Activated naive CD4-positive, alpha-beta T cell (primary cell): ENCODE measurements at places on chromosomes 2 and 18.

- DNase-seq, result no peak
These were observed 721 bp downstream of the METTL5 start for GRCh38 chr2:169823996-169824372.

- DNase-seq, result no peak
These were observed 591.0 kb downstream of the ARHGAP15 start for GRCh38 chr2:143720095-143720664.

- no peak for DNase-seq
These were observed 188.2 kb downstream of the ZFP36L2 start for GRCh38 chr2:43038034-43038695.

DNA sequence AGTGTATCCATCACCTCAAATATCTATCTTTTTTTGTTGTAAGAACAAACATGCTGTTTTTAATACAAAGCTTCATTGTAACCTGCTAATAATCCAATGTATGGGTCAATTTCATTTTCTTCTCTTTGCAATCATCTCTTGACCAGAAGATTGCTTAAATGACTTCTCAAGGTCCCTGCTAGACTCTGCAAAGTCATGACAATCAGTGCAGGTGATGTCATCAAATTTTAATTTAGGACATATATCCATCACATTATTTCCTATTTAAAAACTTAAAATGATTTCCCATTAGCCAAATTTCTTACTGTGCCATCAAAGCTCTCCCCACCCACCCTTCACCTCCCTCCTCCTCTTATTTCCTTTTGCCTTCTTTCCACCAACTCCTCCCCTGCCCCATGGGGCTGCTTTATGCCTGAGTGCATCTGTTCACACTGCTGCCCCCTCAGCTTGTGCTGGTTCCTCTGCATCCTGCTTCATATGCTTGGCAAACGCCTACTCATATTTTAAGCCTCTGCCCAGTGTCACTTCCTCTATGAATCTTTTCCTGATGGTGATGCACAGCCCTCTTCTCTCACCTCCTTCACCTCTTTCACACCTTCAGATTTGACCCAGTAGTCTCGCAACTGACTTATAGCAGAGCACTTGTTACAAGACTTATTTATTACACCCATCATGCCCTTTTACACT is 20.3 kb downstream of the PLEK start:
- DNase-seq, result no peak

DNA sequence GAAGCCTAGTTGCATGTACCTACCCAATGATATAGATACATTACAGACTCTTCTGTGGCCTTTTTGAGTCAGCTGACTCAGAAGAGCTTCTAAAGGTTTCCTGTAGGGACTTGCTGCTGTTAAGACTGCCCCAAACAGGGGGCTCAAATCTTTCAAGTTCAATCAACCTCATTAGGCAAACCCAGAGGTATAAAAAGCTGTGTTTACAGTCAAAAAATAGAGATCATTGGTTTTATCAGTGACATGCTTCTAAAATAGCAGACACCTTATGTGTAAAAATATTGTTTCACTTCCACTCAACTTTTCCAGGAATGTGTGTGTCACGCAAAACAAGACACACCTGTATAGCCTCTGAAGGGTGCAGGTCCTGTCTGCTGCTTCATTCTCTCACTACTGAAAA is 624.3 kb upstream of the FANCL start:
- no peak for DNase-seq

GRCh38 chr2:53033411-53033810 is 734.2 kb upstream of the CHAC2 start:
- no peak for DNase-seq

- no peak for DNase-seq
These were observed 73.8 kb downstream of the VWC2L start for GRCh38 chr2:214484701-214485100.

DNA sequence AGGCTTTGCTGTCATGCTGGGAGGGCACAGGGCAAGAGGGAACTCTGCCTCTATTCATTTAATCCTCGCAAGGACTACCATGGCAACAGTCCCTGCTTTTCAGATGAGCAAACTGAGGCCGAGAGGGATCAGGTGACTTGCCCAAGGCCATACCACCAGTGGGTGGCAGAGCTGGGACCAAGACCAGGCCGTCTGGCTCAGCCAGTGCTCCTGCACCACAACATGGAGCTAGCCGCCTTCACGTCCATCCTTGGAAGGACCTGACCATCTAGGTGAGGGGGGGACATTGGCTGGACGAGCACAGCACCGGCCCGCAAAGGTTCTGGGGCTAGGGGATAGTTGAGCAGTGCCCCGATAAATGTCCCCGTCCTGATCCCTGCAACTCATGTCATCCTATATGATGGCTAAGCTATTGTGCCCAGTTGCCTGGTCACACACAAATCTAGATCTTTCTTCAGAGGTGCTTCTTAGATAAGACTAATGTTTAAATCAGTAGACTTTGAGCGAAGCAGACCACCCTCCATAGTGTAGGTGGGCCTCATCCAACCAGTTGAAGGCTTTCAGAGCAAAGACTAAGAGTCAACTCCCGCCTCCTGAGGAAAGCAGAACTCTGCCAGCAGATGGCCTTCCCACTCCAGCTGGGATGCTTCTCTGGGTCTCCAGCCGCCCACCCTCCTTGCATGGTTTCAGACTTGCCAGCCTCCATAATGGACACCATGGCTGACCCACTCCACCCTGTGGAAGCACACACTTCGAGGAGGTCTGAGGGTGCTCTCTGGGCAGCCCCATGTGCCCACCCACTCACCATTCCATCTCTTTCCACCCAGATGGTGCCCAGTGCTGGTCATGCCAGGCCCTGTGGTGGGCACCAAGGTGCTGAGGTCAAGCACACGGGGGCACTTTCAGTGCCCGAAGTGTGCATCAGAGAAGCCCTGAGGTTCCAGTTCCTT is 214.8 kb upstream of the RAB6C start:
- DNase-seq, result no peak

GRCh38 chr2:170155022-170155722 is 22.8 kb upstream of the MYO3B start:
- no peak for DNase-seq

DNA sequence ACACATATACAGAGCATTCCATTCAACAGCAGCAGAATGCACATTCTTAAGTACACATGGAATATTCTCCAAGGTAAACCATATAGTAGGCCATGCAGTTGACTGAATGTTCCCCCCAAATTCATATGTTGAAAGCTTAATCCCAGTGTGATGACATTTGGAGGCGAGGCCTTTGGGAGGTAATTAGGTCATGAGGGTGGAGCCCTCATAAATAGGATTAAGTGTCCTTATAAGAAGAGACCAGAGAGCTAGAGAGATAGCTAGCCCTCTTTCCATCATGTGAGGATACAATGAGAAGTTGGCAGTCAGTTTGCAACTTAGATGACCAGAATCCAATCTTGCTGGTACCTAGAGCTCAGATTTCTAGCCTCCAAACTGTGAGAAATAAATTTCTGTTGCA is 27.6 kb downstream of the TMEM185B start:
- no peak for DNase-seq

DNA sequence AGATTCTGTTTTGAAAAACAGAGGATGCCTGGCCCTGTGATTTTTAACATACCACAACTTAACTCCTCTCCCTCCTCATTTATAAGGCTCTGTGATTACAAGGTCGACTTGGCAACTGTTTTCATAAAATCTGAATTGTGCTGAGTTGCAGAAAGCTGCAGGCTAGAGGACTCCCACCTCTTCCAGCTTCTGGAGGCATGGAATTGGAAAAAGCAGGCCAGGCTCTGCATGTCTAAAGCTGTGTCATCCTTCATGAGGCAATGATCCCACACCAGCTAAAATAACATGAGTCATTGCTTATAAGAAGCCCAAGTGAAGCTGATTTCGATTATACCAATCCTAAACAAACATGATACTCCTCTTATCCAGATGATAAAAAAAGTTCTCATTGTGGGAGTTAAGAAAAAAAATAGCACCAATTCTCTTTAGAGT is 11.7 kb downstream of the ARHGAP28 start:
- DNase-seq, result no peak

GRCh38 chr2:211900000-211900399 is 638.6 kb downstream of the ERBB4 start:
- no peak for DNase-seq

- DNase-seq, result no peak
These were observed 2115.3 kb upstream of the PIK3C3 start for GRCh38 chr18:39839782-39840181.

- DNase-seq, result no peak
These were observed 206.6 kb downstream of the DYSF start for GRCh38 chr2:71659868-71660518.

GRCh38 chr18:46412916-46413315 is 244.1 kb downstream of the LOXHD1 start:
- DNase-seq, result no peak

DNA sequence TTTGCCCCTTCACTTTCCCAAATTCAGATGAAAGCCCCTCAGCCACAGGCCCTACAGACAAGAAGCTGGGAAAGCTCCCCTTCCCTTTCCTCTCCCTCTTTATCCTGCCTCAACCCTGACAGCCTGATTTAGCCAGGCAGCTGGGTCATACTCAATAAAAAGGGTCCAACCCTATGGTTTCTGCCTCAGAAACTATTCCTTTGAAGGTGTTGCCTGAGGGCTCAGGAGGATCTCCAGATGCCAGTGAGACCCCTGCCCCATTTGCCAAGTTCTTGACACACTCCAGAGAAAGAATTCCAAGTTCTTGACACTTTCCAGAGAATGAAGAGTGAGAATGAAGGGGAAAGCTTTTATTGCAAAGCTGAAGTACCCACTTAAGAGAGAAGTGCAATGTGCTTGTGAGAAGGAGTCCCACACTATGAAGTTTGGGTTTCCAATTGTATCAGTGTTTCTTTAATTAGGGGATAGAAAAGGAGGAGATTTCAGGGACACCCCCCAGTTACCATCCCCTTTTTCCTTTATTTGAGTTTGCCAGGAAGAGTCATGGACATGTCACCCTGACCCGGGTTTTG is 576.2 kb downstream of the METTL4 start:
- no peak for DNase-seq

DNA sequence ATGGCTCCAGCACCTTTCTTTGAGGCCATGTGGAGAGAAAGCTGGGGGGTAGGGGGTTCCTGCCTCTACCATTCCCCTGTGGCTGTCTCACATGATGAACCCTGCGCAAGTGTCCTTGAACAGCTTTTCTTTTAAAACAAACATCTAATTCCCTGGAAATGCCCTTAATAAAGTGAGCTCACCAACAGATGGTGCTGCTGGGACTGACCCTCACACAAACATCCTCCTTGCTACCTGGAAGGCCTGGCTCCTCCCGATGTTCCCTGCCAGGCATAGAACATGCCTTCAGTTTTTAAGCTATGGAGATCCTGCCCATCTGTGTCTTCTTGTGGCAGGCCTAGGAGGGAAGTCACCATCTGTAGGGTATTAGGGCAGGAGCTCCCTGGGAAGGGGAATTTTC is 60.7 kb upstream of the GATA6 start:
- DNase-seq, result no peak

GRCh38 chr2:103887625-103888024 is 966.3 kb upstream of the POU3F3 start:
- no peak for DNase-seq

DNA sequence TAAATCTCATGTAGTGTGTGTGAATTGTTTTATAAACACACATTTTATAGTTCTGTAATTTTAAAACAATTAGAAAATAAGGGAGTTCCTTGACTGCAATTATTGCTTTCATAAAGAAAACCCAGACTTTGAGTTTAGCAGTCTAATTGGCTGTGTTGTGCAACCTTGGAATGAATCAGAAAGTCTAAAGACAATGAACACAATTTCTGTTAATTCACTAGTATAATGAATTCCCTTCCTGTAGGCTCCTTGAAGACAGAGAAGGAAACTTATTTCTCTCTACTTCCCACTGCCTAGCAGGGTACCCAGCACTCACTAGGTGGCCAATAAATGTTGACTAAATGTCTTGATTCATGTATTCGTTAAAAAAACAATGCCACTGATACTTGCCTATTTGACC is 79.9 kb downstream of the ANTXR1 start:
- no peak for DNase-seq

DNA sequence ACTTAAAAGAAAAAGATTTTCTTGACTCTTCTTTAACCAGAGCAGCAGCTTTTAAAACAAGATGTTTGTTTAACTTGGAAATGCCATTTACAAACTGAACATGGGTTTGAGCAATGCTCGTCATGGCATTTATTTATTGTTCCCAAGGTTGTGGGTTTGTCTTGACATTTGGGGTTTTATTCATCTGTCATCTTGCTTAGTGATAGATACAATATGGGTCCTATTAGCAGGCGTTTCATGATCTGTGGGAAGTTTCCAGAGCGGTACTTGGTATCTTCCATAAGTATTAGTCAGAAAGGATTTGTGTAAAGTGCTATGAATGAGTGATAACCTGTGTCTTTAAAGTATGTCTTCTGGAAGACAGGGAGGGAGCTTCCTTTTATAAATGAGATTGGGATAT is 29.9 kb upstream of the MGAT5 start:
- DNase-seq, result no peak

- DNase-seq, result no peak
These were observed 75.2 kb downstream of the SLC5A7 start for GRCh38 chr2:108061439-108062042.

GRCh38 chr2:144372410-144373080 is 147.4 kb downstream of the ZEB2 start:
- no peak for DNase-seq

GRCh38 chr2:242015108-242016065 is 145.9 kb downstream of the RTP5 start:
- DNase-seq, result no peak

DNA sequence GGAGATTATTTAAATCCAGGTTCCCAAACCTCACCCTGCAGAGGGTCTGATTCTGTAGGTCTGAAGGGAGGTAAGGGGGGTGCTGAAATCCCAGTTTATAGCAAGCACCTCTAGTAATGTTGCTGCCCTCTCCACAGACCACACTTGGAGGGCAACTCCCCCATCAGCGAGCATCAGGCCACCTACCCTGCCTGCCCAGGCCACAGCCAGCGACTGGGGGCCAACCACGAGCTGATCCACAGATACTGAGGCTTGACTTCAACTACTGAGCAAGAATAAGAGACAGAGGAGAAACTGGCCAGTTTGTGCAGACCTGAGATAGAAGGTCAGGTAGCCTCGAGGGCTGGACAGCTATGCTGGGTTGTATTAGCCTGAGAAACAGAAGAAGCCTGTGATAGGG is 36.3 kb upstream of the LBH start:
- DNase-seq, result no peak

GRCh38 chr2:3543023-3543683 is 15.0 kb downstream of the RNASEH1 start:
- no peak for DNase-seq

DNA sequence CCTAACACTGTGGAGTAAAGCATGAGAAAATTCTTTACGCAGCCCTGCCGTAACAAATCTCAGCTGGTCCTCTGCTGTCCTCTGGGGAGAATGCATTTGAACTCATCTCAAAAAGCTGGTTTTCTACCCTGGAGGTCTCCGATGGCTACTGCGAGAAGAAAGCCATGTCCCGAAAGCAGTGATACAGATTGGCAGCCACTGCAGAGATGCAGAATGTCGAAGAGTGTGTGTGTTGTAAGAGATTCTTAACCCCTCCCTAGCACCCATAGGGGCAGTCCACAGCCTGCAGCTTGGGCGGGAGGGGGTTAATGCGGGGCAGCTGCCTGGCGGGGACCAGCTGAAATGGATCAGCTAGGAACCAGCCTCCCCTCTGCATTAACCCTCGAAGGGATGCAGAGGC is 235.9 kb downstream of the ZNF516 start:
- DNase-seq, result no peak

- no peak for DNase-seq
These were observed 77.6 kb downstream of the KCMF1 start for GRCh38 chr2:85048534-85048933.
